G401 (cell line): ENCODE measurements at places on chromosomes 16 and 17.

DNA sequence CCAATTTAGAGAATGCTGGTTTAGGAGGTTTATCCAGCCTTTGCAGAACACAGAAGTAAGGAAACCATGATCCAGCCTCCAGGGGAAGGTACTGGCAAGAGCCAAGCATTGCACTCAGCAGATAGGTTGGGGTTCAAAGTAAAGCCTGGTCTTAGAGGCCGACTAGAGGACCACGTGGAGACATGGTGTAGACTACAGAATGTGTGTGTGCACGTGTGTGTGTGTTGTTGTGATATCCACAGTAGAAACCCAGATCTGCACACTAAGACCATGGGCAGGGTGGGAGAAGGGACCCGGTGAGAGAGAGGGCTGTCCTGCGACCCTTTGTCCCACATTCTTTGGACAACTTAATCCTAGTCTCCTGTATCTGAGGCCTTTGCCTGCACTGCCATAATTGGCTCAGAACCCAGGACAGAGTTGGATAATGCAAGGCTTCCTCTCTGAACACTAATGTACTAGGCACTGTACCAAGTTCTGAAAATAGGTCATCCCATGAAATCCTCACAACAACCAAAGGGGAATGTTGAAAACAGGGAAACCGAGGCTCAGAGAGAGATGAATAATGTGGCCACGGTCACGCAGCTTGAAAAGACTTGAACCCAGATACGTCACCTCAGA lies 325.1 kb upstream of the HSBP1 start:
- DNase-seq = peak; percentile 56

- DNase-seq = no peak
Observed at GRCh38 chr17:74303305-74303704, 22.7 kb upstream of the KIF19 start.

- DNase-seq = no peak
Observed at GRCh38 chr17:70071127-70071526, 3.9 kb upstream of the KCNJ16 start.

GRCh38 chr16:13178318-13178717 lies 276.9 kb downstream of the SHISA9 start:
- DNase-seq = no peak
